ENCODE measurements at places on chromosomes 12 and 14. TPM values are rescaled to one million over a fixed set of nuclear protein-coding genes. Genes with fewer than 3 reads are reported as not detected.

DNA sequence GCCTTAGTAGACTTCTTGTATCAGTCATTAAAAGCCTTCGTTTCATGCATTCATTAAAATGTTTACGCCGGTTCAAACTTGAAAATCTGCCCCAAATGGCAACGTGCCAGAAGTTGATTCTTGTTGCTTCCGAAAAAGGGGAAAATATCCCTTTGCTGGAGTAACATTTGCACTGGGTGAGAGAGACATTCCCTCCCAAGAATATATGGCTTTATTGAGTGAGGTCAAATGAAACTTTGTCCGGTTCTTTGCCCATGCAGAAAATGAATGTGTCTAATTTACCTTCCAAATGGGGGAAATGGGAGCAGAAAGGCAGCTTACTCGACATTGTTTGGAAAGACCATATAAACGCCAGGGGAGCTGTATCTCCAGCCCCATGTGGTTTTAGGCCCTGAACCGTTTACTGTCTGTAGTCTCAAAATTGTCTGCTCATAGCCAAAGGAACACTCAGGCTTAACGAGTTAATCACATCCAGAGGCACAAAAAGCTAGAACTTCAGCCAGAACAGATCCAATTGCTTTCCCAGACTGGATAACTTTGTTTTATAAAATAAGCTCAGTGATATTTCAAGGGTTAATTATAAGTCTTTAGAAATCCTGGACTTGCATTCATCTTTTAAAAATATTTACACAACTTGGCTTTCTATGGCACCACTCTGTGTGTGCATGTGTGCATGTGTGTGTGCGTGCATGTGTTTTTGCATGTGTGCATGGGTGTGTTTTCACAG lies 2.9 kb upstream of the EMP1 start:
- peaks cover 57% of the 10 kb centered on the region for H3K4me1 ChIP-seq
- no peak for DNase-seq
- no peak overlapping the region for H3K4me3 ChIP-seq
- peaks cover 10% of the 10 kb centered on the region for H3K27me3 ChIP-seq
- no peak overlapping the region for H3K27ac ChIP-seq

DNA sequence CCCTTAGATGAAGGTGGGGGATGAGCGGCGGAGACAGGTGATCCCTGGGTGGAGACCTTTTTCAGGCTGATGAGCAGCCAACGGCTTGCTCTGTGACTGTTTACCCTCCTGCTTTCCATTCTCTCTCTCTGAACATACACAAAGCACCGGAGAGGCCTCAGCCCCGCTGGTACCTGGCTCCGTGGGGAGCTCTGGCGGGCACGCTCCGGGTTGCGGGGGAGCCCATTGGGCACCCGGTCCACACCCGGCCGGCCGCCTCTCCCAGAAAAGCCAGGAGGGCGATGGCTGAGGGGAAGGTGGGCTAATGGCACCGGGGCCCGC lies 545 bp downstream of the SMARCC2 start:
- H3K36me3 ChIP-seq: peaks cover 32% of the 10 kb centered on the region
- H3K27me3 ChIP-seq: peaks cover 28% of the 10 kb centered on the region
- peaks cover 37% of the 10 kb centered on the region for H3K4me1 ChIP-seq
- H3K4me3 ChIP-seq: peak overlapping the region; percentile 96

- H3K27me3 ChIP-seq: peaks cover 7% of the 10 kb centered on the region
- no peak for DNase-seq
- H3K27ac ChIP-seq: no peak overlapping the region
- H3K36me3 ChIP-seq: peaks cover 4% of the 10 kb centered on the region
- peaks cover 10% of the 10 kb centered on the region for H3K4me1 ChIP-seq
These were observed 2.7 kb downstream of the CS start for GRCh38 chr12:56297400-56297799.

- no peaks in the 10 kb centered on the region for H3K27me3 ChIP-seq
- no peak overlapping the region for H3K4me3 ChIP-seq
- DNase-seq: no peak
- H3K4me1 ChIP-seq: no peaks in the 10 kb centered on the region
- H3K27ac ChIP-seq: no peak overlapping the region
These were observed 159.1 kb downstream of the C12orf50 start for GRCh38 chr12:87870061-87870460.

Gene PRKD1
- total RNA-seq: 9.0 TPM

DNA sequence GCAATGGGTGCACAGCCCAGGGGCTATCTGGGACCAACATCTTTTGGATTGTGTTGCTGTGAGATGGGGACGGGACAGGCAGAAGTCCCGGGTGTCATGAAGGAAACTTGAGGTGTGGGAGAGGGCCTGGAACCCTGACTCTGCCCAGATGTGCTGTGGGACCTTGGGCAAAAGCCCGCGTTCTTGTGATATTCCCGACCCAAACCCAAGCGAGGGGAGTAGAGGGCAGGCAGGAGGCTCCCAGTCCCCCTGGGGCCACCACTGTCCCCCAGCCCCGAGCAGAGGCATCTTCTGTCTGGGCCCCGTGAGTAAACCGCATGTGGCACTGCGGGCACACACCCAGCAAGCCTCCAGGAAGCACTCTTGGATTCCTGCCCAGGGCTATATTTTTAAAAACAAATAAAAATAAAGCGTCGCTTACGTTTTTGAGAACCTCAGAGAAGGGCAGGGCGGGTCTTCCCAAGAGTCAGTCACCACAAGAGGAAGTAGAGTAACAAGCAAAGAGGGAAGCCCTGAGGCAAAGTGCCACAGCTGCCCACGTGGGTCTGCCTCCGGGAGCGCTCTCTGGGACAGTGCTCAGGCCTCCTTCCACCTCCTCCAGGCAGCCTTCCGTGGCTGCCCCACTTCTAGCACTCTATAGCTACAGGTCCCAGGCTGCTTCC lies 39.5 kb downstream of the BEGAIN start:
- H3K4me3 ChIP-seq: no peak overlapping the region
- H3K4me1 ChIP-seq: no peaks in the 10 kb centered on the region
- H3K36me3 ChIP-seq: no peaks in the 10 kb centered on the region
- H3K27ac ChIP-seq: no peak overlapping the region
- H3K27me3 ChIP-seq: peaks cover 6% of the 10 kb centered on the region

- H3K27ac ChIP-seq: no peak overlapping the region
- H3K36me3 ChIP-seq: no peaks in the 10 kb centered on the region
- peaks cover 6% of the 10 kb centered on the region for H3K4me1 ChIP-seq
- H3K4me3 ChIP-seq: no peak overlapping the region
- DNase-seq: no peak
- no peaks in the 10 kb centered on the region for H3K27me3 ChIP-seq
These were observed 7.6 kb downstream of the CLECL1 start for GRCh38 chr12:9725213-9725870.

Gene CACNA2D4
- 0.28 TPM for total RNA-seq

DNA sequence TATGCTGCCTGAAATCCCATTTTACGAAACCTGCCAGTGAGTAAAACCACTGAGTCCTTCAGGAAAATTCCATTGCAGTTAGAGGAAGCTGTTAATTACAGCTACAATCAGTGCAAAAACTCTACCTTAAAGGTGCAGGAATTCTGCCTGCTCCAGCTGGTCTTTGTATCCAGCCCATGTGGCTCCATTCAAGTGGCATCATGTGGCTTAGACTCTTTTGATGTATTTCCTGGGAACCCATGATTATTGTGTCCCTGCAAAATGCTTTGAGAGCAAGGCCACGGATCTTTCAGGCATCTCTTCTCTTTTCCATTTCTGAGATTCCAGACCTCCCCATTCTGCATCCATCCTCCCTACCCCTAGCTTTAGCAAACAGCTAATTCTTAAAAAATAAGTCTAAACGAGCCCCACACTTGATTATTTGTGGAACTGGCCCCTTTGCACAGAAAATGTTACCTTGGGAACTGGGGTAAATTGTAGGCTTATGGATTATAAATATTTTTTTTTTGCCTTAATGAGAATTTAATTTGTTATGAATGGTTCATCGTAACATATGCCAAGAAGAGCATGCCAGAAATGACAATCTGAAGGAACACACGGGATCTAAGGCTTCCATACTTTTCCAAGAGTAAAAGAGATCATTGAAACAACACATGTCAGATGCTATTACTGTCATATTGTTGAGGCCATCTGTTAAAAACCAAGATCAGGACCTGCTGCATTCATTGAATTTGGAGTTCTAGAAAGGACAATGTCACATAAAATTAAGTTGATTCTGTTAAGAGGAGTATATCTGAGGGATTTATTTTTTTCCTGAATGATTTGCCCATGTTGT lies 144.6 kb downstream of the TPH2 start:
- no peak for DNase-seq
- no peaks in the 10 kb centered on the region for H3K27me3 ChIP-seq
- H3K4me3 ChIP-seq: no peak overlapping the region
- peaks cover 2% of the 10 kb centered on the region for H3K4me1 ChIP-seq

GRCh38 chr14:76782885-76783566 lies 21.8 kb downstream of the VASH1 start:
- peaks cover 15% of the 10 kb centered on the region for H3K27me3 ChIP-seq
- peaks cover 32% of the 10 kb centered on the region for H3K36me3 ChIP-seq
- peak overlapping the region; percentile 59 for H3K4me3 ChIP-seq
- H3K4me1 ChIP-seq: peaks cover 33% of the 10 kb centered on the region
- H3K27ac ChIP-seq: peak overlapping the region; percentile 84
- DNase-seq: no peak

Data from endothelial cell (in vitro differentiated cells).